ENCODE measurements at places on chromosomes 6 and 20.
A peak's percentile ranks its signal among the peaks of the same experiment; 100 is the strongest.

DNA sequence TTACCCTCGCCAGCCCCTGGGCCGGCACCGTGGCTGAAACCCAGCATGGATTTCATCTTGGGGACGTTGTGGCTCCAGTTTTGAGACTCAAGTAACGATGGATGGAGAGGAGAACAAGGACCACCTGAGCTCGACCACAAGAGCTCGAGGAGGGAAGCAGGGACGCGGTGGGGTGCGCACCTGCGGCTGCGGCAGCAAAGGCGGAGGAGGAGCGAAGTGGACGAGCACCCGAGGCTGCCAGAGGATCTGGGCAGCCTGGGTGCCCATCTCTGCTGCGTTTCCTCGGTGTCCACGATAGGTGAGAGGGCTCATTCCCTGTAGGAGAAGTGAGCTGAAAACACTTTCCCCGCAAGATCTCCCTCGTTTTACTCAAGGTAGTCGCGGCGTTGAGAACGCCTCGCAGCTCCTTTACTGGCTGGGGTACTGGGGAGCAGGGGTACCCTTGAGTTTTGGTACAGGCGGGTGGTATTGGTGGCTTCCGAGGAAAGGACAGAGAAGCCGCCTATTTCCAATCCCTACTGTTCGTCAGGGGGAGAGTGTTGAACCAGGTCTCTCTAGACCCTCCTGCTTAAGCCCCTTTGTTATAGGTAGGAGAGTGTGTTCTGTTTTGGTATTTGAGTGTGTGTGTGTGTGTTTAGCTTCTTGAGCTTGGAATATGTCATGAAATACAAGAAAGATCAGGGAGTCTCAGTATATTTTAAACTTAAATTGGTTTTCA lies 137.7 kb downstream of the TRIM27 start:
- no peak for DNase-seq

GRCh38 chr20:32963176-32963575 lies 41.1 kb downstream of the SUN5 start:
- no peak for DNase-seq

DNA sequence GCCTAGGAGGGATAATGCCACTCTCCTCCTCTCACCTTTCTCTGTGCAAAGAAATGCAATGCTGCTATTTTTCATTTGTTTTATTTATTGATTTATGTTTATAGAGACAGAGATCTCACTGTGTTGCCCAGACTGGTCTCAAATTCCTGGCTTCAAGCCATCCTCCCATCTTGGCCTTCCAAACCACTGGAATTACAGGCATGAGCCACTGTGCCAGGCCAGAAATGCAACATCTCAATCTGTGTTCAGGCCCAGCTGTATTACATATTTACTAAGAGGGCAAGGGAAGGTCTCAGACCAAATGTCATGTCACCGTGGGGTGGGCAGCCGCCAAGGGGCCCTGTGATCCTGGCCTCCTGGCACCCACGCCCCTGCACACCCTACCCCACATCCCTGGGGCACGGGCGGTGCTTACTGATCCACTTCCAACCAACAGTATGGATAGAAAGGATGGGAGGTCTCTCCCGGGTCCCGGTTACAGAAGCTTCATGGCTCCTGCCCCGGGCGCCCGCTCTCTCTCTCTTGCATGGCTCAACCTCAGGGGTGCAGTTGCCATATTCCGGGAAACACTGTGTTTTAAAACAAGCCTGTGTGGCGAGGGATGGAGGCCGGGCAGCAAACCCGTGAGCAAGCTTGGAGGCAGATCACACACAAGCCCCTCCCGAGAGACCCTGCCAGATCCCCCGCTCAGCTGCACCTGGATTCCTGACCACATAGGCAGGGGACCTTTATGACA lies 111.8 kb downstream of the AGPAT4 start:
- DNase-seq: no peak

- no peak for DNase-seq
Observed at GRCh38 chr6:10411971-10412460, 2.9 kb downstream of the TFAP2A start.

GRCh38 chr20:58136149-58136484 lies 92.3 kb downstream of the ANKRD60 start:
- no peak for DNase-seq

- no peak for DNase-seq
Observed at GRCh38 chr20:2914160-2914559, 40.9 kb downstream of the PTPRA start.

DNA sequence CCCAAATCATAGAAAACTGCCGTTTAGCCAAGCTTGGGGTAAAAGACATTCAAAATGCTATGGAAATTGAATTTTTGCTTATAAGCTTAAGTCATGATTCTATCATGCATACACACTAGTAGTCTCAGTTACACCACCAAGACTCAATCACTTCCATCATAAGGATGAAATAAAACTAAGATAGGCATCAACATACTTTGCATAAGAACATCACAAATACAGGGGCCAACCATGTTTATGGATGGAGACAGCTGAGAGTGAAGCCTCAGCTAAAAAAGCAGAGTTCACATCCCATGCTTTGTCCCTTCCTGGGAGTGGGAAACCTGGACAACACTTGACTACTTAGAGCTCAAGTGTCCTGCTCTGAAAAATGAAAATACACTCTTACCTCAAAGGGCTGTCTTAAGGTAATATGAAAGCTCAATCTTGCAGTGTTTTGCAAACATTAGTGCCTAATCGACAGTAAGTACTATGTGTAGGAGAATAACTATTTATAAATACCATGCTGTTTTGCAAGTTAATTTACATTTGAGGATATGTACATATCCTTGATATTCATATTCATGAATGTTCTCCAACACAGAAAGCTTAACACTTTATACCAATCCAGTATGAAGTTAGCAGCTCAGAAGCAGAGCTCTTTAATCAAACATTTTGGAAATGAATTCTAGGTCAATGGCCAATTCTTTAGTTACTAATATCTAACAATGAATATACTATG lies 32.0 kb upstream of the SMIM28 start:
- no peak for DNase-seq

DNA sequence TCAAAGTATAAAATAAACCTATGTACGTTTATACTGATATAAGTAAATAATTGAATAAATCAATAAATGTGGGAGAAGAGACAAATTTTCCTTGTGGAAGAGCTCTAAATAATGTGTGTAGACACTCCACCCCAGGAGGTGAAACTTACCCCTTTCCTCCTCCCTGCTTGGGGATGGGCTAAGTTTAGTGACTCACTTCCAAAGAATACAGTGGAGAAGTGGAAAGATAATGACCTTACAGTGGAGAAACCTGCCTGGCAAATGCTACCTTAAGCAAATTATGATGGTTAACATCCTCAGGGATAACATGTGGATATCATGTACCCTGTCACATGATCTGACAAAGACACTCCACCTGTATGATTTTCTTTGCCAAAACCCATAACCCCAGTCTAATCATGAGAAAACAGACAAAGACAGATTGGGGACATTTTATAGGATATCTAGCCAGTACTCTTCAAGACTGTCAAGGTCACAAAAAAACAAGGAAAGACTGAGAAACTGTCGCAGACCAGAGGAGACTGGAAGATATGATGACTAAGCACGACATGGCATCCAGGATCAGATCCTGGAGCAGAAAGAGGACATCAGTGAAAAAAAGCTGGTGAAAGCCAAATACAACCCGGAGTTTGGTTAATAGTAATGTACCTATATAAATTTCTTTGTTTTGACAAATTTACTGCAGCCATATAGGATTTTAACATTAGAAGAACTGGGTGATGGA lies 195.5 kb upstream of the PRDM1 start:
- DNase-seq: no peak

- DNase-seq: no peak
Observed at GRCh38 chr6:113169484-113169883, 687.7 kb upstream of the MARCKS start.

GRCh38 chr6:89830170-89830809 lies 610 bp downstream of the CASP8AP2 start:
- DNase-seq: no peak

DNA sequence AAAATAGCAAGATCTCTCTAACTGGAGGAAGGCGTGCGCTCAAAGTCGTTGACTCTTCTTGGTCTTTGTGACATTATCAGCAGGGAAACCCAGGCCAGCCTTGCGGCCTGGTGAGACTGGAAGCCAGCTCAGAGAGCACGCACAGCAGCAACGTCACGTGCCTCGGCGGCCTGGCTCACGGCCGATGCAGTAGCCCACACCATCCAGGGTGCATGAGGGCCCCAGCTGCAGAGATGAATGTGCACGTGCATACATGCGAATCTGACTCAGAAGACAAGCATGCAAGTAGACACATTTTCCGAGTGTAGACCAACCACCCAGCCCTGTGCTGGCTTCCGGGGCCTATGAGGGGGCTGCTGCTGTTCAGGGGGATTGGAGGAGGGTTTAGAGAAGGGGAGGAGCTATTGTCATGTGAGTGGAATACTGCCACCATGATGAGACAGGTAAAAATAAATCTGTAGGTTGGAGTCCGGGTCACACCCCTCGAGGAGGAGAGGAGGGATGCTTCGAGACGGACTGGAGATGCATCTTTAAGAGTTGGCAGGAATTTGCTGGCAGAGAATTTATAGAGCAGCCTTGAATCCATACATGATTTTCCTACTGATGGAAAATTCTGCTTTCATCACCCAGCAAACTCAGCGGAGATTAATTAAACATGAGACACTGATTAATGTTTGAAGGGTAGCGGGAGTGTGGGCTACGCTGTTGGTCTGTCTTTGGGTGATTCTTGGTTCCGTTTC lies 388.2 kb downstream of the CDH4 start:
- DNase-seq: no peak

GRCh38 chr6:37906121-37906520 lies 86.6 kb downstream of the ZFAND3 start:
- DNase-seq: no peak

DNA sequence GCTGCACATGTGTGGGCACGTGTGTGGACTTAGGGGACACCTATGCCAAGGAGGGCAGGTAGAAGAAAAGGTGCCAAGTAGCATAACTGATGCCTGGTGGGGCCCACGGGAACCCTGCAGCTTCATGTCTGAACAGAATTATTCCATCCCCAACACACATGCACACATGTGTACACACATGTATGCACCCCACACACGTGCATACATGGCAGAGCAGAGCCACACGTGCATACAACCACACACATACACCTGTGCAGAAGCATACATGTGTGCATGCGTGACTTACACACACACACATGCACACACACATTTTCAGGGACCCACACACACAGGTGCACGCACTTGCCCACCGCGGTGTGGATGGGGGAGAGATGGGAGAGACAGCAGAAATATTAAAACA lies 51.7 kb upstream of the CHRNA4 start:
- DNase-seq: no peak

- no peak for DNase-seq
Observed at GRCh38 chr6:45098256-45098655, 229.9 kb upstream of the RUNX2 start.

- peak; percentile 9 for DNase-seq
Observed at GRCh38 chr6:797479-798077, 104.6 kb upstream of the EXOC2 start.

DNA sequence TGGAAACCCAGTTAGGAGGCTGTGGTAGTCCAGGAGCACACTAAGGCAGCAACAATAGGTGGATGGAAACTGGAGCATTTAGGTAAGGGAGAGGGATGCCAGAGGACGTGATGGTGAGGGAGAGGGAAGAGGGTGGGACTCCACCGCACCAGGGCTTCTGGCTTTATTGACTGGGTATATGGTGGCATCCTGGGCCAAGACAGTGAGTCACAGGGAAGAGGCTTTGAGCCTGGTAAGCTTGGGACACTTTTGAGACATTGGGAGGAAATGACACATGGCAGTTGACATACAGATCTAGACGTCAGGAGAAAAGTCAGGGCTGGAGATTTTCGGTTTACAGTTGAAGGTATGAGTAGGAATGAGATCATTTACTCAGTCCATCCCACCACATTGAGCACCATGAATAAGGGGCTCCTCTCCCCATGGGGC lies 14.9 kb downstream of the NT5E start:
- DNase-seq: no peak

GRCh38 chr20:34240693-34241615 lies at the start of gene ASIP:
ASIP (plus strand) TSS chr20:34241423; CDS start chr20:34260375, 18,952 bp downstream.
- no peak for DNase-seq

GRCh38 chr6:12245763-12246718 lies 44.1 kb upstream of the EDN1 start:
- no peak for DNase-seq

DNA sequence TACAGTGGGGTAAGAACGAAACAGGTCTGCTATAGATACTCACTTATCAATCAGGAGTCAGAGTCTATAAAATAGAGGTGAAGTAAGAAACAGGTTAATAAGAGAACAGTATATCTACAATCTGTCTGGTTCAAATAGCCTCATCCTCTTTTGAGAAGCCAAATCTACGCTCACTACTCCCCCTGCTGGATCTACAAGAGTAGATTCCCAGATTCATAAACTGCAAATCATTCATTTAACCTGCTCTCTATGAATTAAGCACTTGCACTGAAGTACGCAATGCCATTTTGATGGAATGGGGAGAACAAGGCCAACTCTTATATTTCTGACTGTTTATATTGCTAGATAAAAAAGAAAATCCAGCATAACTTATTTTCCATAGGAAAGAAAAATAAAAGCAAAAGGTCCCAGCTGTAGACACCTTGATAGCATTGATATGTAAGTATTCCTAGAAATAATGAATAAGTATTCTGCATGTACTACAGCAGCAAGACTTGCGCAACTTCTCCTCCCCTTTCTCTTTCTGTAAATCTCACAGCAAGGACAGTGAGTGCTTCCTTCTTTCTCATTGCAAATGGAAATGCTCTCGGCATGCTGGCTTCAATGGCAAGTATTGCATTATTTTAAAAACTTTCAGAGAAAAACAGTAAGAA lies 92.3 kb downstream of the RFX6 start:
- no peak for DNase-seq

DNA sequence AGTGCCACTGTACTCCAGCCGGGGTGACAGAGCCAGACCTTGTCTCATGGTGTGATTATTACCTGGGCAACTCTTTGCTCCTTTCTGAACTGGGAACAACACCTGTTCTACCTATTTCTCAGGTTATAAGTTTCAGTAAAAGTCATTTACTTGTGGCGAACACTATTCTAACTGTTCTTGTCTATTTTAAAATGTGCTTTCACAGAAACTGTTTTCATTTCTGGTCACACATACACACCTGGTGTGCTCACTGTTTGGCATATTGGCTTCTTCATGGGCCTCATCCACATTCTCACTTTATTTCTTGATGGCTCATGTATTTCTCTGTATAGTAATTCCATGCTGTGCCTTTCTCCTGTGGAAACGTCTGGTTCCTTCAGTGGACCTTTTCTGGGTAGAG lies 30.5 kb upstream of the XRN2 start:
- no peak for DNase-seq

DNA sequence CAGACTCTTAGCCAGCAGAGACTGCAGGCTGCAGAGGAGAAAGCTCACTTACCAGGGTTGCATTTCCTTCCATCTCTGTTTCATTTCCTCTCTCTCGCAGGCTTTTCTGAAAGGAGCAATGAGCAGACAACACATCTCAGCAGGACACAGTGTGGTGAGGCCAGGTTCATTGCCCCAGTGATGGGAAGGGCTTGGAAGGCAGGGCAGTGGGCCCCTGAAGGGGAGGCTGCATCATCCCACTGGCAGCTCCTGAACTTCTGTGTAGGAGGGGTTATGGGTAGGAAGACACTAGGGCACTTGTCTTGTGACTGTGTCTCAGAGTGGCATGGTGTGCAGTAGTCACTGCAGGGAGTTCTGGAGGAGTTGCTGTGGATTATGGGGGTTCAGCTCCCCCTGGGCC lies 246.8 kb downstream of the QKI start:
- no peak for DNase-seq

All from effector CD4-positive, alpha-beta T cell (primary cell).